ENCODE measurements at places on chromosomes 13 and 19.

GRCh38 chr19:57820599-57820998 is 5.9 kb upstream of the ZNF552 start:
- DNase-seq: no peak

DNA sequence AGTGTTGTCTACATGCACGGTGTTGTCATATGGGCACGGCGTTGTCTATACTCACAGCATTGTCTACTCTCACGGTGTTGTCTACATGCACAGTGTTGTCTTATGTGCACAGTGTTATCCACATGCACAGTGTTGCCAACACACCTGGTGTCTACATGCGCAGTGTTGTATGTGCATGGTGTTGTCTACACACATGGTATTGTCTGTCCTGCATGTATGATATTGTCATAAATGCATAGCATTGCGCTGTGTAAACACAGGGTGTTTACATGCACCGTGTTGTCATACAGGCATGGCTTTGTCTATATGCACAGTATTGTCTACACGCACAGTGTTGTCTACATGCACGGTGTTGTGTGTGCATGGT is 6.8 kb downstream of the ADPRHL1 start:
- DNase-seq: no peak

DNA sequence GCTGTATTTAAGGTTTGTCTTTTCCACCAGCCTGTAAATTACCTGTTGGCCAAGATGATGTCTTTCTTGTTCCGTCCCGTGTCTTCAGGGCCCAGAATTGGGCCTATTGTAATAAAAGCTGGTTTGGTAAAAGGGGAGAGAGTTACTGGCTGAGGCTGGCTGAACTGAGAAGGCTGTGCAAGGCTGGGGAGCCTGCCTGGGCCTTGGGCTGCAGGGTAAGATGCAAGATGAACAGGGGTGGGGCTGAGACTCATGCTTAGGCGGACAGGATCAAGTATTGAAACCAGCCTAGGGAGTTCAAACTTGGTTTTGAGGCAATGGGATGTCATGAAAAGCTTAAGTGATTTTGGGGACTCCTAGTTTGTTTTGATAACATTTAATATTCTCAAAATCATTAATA is 142.3 kb downstream of the PCCA start:
- DNase-seq: no peak

DNA sequence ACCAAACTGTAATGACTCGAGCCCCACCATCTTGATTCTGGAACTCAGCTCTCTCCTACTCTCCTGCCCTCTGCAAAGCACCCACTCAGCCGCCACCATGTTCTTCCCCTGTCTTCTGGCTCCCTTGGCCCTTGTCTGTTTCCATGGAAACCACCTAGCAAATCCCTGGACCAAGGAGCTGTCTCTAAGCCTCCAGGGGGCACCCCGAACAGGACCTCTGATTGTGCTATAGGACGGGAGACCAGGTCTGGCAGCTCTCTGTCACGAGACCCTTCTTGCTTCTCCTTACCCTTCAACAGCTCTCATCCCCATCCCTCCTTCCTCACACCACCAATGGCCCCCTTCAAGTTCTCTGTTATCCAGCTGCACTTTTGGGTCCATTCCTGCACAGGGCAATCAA is 277.7 kb upstream of the ZNF507 start:
- no peak for DNase-seq

- DNase-seq: peak; percentile 75
These were observed at the start of gene ZNF285 for GRCh38 chr19:44401139-44402115. ZNF285 (minus strand) TSS chr19:44401608; CDS start chr19:44397213, 4,395 bp downstream.

DNA sequence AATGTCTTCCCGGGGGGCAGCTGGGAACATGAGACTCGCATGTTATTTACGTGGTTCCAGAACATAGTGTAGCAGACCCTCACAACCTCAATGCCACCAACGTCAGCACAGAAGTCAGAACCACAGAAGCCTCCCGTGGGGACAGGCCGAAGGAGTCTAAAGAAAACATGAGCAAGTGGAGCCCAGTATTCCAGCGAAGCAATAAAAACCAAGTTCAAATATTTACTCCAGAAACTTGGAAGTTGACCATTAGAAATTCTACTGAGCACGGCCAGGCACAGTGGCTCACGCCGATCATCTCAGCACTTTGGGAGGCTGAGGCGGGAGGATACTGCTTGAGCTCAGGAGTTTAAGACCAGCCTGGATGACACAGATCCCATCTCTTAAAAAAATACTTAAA is 17.9 kb upstream of the ATP8B3 start:
- DNase-seq: no peak

DNA sequence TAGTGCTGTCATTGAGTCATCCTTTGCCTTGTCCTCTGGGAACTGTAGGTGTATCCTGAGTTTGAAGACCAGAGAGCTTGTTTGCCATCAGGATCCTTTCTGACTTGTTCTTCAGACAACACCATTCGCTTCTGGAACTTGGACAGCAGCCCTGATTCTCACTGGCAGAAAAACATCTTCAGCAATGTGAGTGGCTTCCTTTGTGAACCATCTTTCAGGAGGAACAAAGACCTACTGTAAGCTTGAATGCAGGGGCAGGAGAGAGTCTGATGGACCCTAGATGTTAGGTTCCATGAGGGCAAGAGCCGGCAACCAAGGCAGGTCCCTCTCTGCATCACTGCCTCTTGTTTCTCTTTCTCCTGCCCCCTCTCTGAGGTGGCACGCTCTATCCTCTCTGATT is 26.7 kb downstream of the WDR62 start:
- no peak for DNase-seq

- DNase-seq: no peak
These were observed 6.7 kb upstream of the MYCBP2 start for GRCh38 chr13:77333594-77333993.

GRCh38 chr13:54183166-54183565 is 1154.6 kb downstream of the OLFM4 start:
- DNase-seq: no peak

DNA sequence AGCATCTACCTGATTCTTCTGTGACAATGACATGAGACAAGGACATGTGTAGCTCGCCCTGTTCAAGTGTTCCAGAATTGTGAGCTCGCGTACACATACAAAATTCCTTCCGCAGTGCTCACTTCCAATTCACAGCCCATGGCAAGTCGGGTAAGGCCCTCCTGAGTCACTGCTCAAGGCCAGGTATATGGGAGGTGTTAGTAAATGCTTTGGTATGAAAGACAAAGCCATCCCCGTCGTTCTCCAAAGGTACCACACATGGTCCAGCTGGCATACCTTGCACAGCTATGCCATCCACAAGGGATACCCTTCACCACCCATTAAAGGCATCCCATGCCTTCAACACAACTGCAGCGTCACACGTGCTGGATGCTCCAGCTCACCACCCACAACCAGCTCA is 4.4 kb upstream of the ELL start:
- no peak for DNase-seq

DNA sequence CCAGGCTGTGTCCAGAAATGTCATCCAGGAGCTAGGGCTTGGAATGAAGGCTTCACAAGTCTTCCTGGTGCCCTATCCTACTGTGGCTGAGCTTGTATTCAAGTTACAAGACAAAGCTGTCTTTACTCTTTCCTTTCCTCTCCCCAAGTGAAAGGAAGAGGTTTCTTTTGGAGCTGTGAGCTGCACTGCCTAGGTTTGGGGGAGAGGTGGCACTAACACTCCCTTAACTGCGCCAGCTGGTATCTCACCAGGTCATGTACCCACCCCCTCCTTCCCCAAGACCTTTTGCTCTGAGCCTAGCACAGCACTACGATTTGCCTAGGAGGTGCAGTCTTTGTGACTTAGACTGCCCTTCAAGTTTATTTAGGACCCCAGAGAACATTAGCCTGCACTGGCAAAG is 2053.6 kb upstream of the PRR20A start:
- no peak for DNase-seq

DNA sequence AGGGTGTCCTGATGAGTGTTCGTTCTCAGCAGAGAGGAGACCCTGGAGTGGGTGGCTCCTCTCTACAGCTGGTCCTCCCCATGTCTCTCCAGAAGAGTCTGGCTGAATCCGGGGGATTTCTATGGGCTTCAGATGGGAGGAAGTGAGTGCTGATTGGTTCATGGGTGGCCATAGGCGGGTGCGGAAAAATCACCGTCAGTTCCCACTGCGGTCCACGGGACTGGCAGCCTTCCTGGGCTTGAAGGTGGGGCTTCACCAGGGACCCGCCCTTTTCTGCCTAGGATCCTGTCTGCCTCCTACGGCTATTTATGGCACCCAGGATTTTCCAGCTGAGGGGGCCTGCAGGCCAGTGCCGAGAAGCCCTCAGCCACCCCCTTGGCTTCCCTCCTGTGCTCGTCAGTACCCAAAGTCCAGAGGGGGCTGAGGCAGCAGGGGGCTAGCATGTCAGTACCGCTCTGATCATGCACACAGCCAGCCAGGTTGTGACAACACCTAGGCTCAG is 18.4 kb downstream of the CPB2 start:
- DNase-seq: no peak

- DNase-seq: no peak
These were observed 448 bp upstream of the ZNF543 start for GRCh38 chr19:57319869-57320179.

DNA sequence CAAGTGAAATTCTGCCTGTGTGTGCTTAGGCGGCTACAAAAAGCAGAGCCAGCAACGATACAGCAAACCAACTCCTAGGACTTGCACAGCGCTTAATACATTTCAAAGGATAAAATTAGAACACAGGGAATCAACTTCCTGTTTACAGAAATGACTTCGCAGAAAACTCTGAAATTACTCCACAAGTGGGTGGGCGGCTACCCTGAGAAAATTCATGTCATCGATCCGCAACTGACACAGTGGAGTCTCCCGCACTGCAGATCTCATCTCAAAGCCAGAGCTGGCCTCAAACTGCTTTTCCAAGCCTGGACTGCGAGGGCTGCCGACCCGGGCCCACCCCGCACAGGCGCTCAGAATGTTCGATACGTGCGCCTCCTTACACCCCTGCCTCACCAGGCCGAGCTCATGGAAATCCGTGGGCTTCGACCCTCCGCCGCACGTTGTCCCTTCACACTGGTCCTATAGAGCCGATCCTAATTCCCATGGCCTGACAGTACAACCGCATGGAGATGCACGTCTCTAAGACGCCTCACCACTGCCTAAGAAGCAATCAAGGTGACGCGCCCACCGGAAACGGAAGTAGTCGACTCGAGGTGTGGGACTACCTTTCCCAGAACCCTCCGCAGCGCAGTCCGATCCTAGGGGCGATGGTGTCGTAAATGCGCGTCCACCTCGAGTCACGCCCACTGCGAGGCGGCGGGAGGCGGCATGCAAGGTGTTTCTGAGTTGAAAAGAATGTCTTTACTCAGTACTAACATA is at the start of gene ZNF229:
ZNF229 (minus strand) TSS at position 557 of the 759 bp plus-strand sequence. CDS start 5,625 bp downstream, outside the sequence.
- DNase-seq: peak; percentile 55

GRCh38 chr19:56253737-56254136 is 18.8 kb upstream of the EDDM13 start:
- DNase-seq: peak; percentile 20

DNA sequence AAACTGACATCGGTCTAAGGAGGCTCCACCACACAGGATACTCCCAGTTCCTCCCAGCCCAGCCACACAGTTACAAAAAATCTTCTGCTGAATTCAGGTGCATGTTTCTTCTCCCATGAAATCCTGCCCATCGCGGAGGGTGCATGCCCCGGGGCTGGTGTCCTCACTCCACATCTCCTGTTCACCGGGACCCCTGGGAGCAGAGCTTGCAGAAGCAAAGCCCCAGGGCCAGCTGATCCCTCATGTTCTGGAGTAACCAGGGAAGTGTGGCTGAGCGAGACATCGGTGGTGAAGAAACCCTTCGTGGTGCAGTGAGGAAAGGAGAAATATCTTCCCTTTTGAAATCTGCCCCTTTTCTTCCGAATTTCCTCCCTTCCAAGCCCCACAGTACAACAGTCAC is 904 bp upstream of the SIGLEC9 start:
- no peak for DNase-seq

GRCh38 chr13:22961835-22962537 is 218.8 kb upstream of the SGCG start:
- no peak for DNase-seq

GRCh38 chr13:103976371-103976770 is 910.2 kb upstream of the SLC10A2 start:
- no peak for DNase-seq

DNA sequence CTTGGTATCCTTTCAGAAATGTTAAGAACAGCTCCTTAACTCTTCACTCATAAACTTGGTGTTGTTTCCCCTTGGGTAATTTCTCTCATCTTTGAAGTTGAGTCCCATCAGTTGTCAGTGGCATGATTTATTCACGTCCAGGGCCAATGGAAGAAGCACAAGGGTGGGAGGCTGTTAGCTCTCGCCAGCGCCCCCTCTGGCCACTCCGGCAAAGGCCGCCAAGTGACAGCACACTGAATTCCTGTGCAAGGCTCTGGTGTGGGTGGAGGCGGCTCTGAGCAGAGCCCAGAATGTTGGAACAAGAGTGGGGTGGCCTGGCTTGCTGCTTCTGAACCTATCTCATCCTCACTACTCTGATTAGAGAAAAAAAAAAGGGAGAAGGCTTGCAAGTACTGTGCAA is 13.1 kb upstream of the MEDAG start:
- no peak for DNase-seq

- no peak for DNase-seq
These were observed 6.3 kb downstream of the GPR108 start for GRCh38 chr19:6730941-6731670.

GRCh38 chr19:38583985-38584305 is 33.8 kb downstream of the MAP4K1 start:
- no peak for DNase-seq

- DNase-seq: no peak
These were observed 2.8 kb downstream of the MYH14 start for GRCh38 chr19:50206191-50206590.

GRCh38 chr13:83450591-83450990 is 431.7 kb downstream of the SLITRK1 start:
- DNase-seq: no peak

GRCh38 chr19:48397263-48398101 is 4.0 kb downstream of the GRIN2D start:
- DNase-seq: no peak

DNA sequence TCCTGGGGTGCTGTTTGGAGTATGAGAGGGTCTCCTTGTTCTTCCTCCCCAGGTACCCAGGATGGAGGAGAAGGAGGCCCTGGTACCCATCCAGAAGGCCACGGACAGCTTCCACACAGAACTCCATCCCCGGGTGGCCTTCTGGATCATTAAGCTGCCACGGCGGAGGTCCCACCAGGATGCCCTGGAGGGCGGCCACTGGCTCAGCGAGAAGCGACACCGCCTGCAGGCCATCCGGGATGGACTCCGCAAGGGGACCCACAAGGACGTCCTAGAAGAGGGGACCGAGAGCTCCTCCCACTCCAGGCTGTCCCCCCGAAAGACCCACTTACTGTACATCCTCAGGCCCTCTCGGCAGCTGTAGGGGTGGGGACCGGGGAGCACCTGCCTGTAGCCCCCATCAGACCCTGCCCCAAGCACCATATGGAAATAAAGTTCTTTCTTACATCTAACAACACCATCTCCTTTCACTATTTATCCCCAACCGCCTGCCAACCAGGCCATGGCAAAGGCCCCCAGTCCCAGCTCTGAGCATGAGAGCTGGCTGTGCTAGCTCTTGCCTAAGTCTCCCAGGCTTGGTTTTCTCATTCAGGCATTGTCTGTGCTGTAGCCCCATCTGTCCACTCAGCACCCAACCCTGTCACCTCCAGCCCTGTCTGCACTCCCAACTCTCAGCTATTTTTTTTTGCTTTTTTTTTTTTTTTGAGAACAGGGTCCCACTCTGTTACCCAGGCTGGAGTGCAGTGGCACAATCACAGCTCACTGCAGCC is 11.2 kb downstream of the DKKL1 start:
- no peak for DNase-seq

GRCh38 chr19:48325265-48325910 is at the start of gene EMP3:
EMP3 (plus strand) TSS chr19:48325552; CDS start chr19:48326845, 1,293 bp downstream.
- peak; percentile 89 for DNase-seq

- no peak for DNase-seq
These were observed 769.8 kb upstream of the MIR17HG start for GRCh38 chr13:90577726-90578125.
